ENCODE measurements at places on chromosomes 2 and 18. TPM values are rescaled to one million over a fixed set of nuclear protein-coding genes. Genes with fewer than 3 reads are reported as not detected.

DNA sequence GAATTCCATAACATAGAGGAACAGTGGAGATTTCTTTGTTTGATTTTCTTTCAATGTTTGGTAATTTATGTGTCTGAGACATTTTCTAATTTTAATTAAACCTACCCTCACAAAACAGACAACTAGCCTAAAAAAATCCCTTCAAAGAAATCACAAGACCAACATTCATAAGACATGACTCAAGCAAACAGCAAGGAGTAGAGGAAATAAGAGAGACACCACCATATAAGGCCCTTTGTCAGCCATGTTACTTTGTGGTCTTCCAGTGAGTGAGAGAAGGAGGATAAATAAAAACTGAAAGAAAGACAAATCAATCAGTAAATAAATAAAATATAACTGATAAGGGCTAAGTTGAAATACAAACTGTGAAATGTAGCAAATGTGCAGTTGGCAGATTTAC lies 830.8 kb upstream of the SLC39A10 start:
- H3K36me3 ChIP-seq = no peaks in the 10 kb centered on the region
- no peaks in the 10 kb centered on the region for H3K4me1 ChIP-seq
- no peak for DNase-seq
- H3K27ac ChIP-seq = no peak overlapping the region
- no peaks in the 10 kb centered on the region for H3K27me3 ChIP-seq

DNA sequence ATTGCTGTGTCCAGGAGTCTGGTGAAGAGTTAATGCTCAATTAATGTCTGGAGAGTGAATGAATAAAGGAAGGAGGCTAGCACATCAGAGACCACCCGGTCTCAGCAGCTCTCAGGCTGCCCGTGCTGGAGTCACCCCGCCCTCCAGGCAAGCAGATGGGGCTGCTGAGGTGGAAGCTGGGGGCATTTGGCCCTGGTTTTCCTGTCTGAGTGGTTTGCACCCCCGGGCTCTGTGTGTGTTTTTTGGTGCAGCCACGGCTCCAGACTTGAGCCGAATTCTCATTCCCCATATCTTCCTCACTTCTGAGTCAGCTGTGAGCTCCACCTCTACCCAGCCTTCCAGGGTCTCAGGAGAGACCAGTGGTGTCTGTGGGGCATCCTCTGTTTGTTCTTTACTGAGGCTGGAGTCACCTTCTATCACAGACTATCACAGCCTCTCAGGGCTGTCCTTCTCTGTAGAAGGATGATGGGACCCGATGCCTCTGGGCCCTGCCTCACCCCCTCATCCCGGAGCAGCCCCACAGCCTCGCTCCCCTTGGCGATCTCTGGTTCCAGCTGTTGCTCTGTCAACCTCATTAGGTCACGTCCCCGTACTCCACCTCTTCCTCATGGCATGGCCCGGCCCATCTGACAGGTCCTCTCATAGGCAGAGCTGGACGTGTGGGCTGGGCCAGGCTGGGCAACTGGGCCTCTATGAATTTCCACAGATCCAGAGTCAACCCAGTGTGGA lies 60.8 kb downstream of the HS1BP3 start:
- peaks cover 48% of the 10 kb centered on the region for H3K4me1 ChIP-seq
- peak; percentile 64 for DNase-seq
- H3K27ac ChIP-seq = peak overlapping the region; percentile 16
- H3K36me3 ChIP-seq = no peaks in the 10 kb centered on the region

DNA sequence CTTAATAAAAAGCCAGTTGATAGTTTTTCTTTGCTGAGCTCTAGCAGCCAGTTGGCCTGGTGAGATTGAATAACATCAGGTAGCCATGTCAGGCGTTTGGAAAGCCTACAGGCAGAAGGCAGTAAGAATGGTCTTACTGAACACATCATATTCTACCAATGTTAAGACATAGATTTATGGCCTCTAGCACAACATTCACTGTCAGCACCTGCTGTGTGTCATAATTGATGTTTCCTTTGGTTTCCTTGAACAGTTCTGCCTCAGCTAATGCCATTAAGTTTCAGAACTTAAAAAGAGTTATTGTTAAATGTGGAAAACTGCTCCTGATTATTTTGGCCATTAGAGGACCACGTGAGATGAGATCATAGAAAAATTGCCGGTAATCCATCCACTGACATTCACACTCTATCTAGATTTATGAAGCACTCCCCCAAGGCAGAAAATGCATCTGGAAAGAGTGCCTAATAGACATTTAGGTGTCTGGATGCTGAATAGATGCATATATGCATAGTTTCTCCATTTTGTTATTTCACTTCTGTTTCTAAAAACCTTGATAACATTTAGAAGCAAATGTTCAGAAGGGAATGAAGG lies 434.7 kb downstream of the PTPRM start:
- H3K36me3 ChIP-seq = no peaks in the 10 kb centered on the region
- no peak for DNase-seq
- H3K27me3 ChIP-seq = no peaks in the 10 kb centered on the region
- H3K27ac ChIP-seq = no peak overlapping the region
- no peaks in the 10 kb centered on the region for H3K4me1 ChIP-seq

GRCh38 chr18:6874315-6874714 lies 144.8 kb downstream of the ARHGAP28 start:
- H3K4me3 ChIP-seq = no peak overlapping the region
- no peaks in the 10 kb centered on the region for H3K4me1 ChIP-seq
- peak; percentile 27 for DNase-seq
- H3K27ac ChIP-seq = no peak overlapping the region
- H3K27me3 ChIP-seq = no peaks in the 10 kb centered on the region

- no peak overlapping the region for H3K4me3 ChIP-seq
- DNase-seq = no peak
- no peaks in the 10 kb centered on the region for H3K36me3 ChIP-seq
Measured at GRCh38 chr18:8413751-8414150, 195.5 kb upstream of the RAB12 start.

DNA sequence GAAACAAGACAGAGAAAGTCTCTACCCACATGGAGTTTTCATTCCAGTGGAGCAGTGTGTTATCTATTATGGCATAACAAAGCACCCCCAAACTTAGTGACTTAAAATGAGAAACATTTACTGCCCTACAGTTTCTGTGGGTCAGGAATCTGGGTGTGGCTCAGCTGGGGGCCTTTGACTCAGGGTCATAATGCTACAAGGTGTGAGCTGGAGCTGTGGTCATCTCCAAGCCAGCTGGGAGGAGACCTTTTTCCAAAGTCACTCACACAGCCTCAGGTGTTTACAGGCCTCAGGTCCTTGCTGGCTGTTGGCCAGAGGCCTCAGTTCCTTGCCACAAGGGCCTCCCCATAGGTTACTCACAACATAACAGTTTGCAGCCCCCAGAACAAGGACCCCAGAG lies 169.2 kb downstream of the ETAA1 start:
- H3K36me3 ChIP-seq = no peaks in the 10 kb centered on the region
- no peak overlapping the region for H3K4me3 ChIP-seq
- peaks cover 18% of the 10 kb centered on the region for H3K4me1 ChIP-seq
- H3K27me3 ChIP-seq = no peaks in the 10 kb centered on the region

DNA sequence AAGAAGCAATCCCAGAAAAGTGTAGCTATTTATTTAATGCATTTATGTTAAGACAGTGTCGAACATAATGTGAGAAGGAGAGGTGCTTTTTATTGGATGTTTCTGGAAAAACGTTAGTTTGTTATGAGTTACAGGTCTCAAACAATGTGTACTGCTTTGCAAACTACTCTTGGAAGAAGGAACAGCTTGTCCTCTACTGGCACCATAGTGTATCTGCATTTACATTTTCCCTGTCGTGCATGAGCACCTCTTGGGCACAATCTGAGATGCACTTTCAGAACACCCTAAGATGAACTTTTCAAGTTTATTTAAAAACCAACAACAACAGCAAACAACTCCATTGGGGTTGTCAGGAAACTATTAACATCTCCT lies 22.8 kb downstream of the CCNYL1 start:
- no peaks in the 10 kb centered on the region for H3K4me1 ChIP-seq
- no peak overlapping the region for H3K27ac ChIP-seq
- no peaks in the 10 kb centered on the region for H3K27me3 ChIP-seq
- H3K36me3 ChIP-seq = no peaks in the 10 kb centered on the region
- DNase-seq = peak; percentile 36

GRCh38 chr2:174524527-174524926 lies 37.7 kb upstream of the GPR155 start:
- H3K4me1 ChIP-seq = no peaks in the 10 kb centered on the region
- no peaks in the 10 kb centered on the region for H3K27me3 ChIP-seq
- H3K27ac ChIP-seq = no peak overlapping the region
- no peak overlapping the region for H3K4me3 ChIP-seq

- H3K27me3 ChIP-seq = no peaks in the 10 kb centered on the region
- H3K27ac ChIP-seq = no peak overlapping the region
- no peaks in the 10 kb centered on the region for H3K36me3 ChIP-seq
- peak; percentile 66 for DNase-seq
- H3K4me3 ChIP-seq = no peak overlapping the region
- H3K4me1 ChIP-seq = peaks cover 3% of the 10 kb centered on the region
Measured at GRCh38 chr2:233761040-233761769, 1.1 kb downstream of the UGT1A1 start.

DNA sequence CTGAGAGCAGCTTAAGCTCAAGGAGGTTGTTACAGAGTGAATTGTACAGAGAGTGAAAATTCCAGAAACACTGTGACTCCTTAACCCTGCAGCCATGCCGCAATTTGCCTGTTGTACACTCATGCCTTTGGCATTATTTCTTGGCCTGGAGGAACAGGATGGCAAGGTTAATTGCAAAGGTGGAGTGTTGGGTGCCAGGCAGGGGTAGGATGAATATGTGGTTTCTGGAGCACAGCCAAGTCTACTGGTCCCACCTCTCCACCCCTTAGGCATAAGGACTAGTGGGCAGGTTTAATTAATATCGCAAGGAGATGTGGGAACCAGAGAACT lies 250.2 kb downstream of the LRRTM1 start:
- H3K4me1 ChIP-seq = no peaks in the 10 kb centered on the region
- H3K4me3 ChIP-seq = no peak overlapping the region
- H3K27me3 ChIP-seq = no peaks in the 10 kb centered on the region
- DNase-seq = no peak
- H3K27ac ChIP-seq = no peak overlapping the region

DNA sequence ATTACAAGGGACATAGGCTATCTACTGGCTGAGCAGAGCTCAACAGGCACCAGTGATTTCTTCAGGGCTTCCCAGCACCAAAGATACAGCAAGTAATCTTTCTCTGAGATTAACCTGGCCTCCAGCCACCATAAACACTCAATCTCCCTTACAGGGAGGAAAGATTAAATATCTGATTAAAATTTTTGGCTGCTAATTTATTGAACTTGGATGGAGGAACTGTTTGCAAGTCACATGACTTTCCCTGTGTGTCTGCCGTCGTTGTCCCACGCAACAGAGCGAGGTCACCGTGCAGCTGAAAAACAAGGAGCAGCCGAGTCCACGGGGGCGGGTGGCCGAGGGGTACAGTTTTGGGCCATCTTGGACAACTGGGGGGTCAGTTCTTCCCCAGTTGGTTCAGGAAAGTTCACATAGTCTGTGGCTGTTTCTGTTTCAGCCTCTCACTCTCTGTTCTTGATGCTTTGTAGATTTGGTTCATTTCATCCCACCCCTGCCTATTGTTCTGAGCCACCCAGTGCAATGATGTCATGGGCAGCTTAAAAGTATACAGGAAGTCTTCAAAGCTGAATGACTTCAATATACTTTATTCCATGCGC lies 186.8 kb upstream of the CTAGE1 start:
- no peaks in the 10 kb centered on the region for H3K36me3 ChIP-seq
- H3K27me3 ChIP-seq = peaks cover 2% of the 10 kb centered on the region
- no peak overlapping the region for H3K27ac ChIP-seq
- DNase-seq = peak; percentile 19
- no peak overlapping the region for H3K4me3 ChIP-seq
- no peaks in the 10 kb centered on the region for H3K4me1 ChIP-seq

DNA sequence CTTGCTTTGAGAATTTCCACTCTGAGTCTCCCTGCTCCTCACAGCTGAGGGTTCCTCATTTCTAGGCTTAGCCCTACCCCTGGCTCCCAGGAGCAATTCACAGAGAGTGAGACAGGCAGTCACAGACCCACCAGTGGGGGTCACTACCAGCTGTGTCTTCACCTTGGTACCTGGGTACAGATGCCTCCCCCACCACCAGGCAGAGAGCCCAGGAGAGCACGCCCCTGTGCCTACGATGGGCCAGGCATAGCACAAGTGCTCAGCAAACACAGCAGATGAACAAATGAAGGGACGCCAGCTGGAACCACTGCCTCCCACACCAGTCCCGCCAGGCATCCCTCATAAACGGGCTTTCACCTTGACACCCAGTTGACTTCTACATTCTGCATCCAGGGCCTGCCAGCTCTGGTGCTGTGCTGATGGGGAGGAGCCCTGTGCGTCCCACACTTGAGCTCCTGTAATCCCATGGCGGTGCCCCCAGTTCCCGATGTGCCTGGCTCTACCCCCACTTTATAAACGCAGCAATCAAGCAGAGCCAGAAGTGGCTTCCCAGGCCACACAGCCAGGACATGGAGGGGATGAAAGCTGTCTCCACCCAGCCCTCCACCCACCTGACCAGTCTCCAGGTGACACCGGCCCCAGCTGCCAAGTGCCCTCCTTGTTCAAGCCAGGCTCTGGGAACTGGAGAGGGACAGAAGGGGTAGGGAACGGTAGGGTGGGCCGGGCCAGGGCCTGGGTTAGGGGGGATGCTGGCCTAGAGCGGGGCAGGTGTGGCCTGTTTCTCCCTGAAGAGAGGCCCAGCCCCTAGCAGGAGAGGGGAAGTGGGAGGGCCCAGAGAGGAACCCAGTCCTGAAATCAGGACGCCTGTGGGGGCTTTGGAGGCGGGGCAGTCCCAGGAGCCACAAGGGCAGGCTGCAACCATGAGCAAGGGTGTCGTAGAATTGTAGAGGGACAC lies 42.5 kb downstream of the SCTR start:
- H3K27me3 ChIP-seq = no peaks in the 10 kb centered on the region
- DNase-seq = no peak
- no peak overlapping the region for H3K4me3 ChIP-seq
- no peak overlapping the region for H3K27ac ChIP-seq
- H3K36me3 ChIP-seq = no peaks in the 10 kb centered on the region

- H3K36me3 ChIP-seq = no peaks in the 10 kb centered on the region
- H3K27ac ChIP-seq = no peak overlapping the region
- DNase-seq = peak; percentile 20
- H3K4me3 ChIP-seq = no peak overlapping the region
Measured at GRCh38 chr2:182666674-182667314, 49.3 kb upstream of the DNAJC10 start.

DNA sequence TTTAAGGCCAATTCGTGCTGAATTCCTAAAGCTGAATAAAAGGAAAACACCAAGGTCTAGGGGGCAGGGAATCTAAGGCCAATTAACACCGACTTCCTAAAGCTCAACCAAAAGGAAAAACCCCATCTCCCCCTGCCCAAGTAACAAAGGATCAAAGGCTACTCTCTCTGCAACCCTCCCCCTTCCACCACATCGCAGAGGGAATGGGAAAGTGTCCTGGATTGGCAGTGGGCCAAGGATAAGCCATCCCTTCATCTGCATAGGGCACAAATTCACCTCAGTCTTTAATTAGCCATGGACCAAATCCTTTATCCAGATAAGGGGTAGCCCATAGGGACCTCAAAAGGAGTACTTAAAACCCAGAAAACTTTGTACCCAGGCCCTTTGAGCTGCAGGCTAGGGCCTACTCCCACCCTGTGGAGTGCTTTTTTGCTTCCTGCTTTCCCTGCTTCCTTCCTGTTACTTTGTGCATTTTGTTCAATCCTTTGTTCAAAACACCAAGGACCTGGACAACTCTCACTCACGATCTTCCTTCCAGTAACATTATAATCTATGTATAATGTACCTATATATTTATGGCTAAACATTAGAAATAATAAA lies 2119.8 kb upstream of the CELF4 start:
- no peak for DNase-seq
- H3K27me3 ChIP-seq = no peaks in the 10 kb centered on the region
- no peak overlapping the region for H3K27ac ChIP-seq
- no peaks in the 10 kb centered on the region for H3K4me1 ChIP-seq
- no peaks in the 10 kb centered on the region for H3K36me3 ChIP-seq

The DAW1 gene
- not detected for total RNA-seq

The CAPN14 gene
- 0.17 TPM for total RNA-seq

The MSGN1 gene
- total RNA-seq = not detected

The METAP1D gene
- 6.8 TPM for total RNA-seq

The TRAPPC8 gene
- total RNA-seq = 51.1 TPM

The FIGN gene
- 1.5 TPM for total RNA-seq

All from fibroblast of lung (primary cell).